ENCODE measurements at places on chromosomes 11 and 22.
A peak's percentile ranks its signal among the peaks of the same experiment; 100 is the strongest.

DNA sequence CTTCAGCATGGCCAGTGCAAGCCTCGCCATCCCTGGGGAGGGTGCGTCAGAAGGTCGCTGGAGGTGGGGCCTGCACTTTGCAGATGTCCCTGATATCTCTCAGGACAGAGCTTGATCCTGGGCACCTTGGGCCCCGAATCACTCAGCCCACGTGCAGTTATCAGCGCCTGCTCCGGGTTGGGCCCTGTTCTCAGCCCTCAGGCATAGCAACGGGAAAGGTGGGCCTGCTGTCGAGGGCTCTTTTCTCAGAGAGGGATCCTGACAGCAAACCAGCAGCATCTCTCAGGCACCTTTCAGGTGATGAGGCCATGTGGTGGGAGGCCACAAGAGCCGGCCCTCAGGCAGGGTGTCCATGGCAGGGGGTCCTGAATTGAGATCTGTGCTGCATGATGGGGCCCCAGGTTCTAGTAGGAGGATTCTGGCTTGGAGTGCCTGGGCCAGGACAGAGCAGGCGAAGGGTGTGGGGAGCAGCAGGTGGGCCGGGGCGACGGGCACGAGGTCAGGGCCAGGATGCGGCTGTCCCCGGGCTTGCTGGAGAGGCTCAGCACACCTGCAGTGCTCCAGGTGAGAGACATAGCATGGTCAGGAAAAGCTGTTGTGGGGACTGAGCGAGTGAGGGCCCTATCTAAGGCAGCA is 280.5 kb downstream of the TBC1D22A start:
- DNase-seq = no peak

DNA sequence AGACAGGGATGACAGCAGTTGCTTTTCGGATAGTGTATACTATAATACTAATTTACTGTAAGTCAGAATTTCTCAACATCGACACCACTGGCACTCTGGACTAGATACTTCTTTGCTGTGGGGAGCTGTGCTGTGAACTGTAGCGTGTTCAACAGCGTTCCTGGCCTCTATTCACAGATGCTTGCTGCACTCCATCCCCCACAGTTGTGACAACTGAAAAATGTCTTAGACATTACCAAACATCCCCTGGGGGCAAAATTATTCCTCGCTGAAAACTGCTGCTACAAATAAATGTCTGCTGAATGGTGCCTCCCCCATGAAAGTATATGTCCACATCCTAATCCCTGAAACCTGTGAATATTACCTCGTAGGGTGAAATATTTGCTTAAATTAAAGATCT is 7.5 kb upstream of the SLC15A3 start:
- DNase-seq = no peak

DNA sequence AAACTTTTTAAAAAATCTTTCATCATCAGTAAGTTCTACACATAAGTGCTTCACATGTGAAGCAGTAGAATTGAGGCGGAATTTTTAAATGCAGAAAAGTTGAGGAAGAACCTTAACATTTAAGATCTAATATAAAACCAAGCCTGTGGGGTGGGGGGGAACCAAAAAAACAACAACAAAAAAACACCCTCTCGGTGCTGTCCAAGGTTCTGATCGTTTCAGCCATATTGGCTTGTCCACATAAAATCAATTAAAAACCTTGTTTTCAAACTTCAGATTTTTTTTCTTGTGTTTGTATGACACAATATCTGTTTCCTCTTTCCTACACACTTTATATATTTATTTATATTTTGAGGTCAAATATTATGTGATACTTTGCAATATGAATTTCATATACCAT is 130.0 kb downstream of the WNT7B start:
- no peak for DNase-seq

DNA sequence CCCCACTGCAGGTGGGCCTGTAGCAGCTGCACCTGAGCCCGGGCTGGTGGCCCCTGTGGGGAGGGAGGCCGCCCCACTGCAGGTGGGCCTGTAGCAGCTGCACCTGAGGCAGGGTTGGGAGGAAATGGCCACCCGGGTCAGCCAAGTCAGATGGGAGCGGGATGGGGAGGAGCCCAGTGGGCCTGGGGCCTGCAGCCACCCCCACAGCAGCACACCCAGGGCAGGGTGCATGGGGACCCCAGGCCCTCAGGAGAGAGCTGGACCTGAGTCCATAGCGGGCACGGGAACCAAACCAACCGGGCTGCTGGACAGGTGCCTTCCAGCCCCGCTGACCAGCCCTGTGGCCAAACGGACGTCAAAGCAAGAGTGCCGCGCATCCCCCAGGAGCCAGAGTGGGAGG is 61.7 kb downstream of the BRD1 start:
- DNase-seq = no peak

GRCh38 chr11:11620921-11621572 is 758 bp downstream of the GALNT18 start:
- peak; percentile 42 for DNase-seq

GRCh38 chr11:125770583-125770982 is 8.0 kb downstream of the PATE2 start:
- DNase-seq = no peak

GRCh38 chr11:110173811-110174644 is 80.8 kb downstream of the ZC3H12C start:
- peak; percentile 85 for DNase-seq

DNA sequence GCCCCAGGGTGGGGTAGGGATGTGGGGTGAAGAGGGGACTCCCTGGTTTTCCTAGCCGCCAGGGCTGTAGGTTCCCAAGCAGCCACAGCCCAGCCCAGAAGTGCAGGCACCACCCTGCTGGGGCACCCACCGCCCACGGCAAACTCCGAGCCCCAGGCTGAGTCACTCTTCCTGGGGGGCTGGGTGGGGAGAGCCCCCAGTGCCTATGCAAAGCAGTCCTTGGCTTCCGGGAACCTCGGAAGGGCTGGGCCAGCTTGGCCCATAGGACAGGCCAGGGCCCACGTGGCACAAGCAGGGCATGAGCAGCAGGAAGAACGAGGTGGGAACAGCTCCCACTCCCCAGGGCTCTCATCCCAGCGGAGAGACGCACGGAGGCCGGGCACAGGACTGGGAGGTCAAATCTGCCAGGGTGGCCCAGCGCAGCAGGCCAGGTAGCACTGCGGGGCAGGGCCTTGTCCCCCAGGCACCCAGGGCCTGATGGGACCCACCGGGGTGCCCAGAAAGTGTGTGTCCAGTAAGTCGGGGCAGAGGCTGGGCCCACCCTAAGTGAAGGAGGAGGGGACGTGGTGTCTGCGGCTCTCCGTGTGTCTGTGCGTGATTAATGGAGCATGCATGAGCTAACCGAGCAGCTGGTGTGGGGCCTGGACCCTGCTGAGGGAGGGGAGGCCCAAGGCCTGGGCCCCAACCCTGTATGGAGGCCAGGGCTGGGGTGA is 4.6 kb upstream of the IL17REL start:
- DNase-seq = peak; percentile 88
